ENCODE measurements at places on chromosomes 1 and 21.

DNA sequence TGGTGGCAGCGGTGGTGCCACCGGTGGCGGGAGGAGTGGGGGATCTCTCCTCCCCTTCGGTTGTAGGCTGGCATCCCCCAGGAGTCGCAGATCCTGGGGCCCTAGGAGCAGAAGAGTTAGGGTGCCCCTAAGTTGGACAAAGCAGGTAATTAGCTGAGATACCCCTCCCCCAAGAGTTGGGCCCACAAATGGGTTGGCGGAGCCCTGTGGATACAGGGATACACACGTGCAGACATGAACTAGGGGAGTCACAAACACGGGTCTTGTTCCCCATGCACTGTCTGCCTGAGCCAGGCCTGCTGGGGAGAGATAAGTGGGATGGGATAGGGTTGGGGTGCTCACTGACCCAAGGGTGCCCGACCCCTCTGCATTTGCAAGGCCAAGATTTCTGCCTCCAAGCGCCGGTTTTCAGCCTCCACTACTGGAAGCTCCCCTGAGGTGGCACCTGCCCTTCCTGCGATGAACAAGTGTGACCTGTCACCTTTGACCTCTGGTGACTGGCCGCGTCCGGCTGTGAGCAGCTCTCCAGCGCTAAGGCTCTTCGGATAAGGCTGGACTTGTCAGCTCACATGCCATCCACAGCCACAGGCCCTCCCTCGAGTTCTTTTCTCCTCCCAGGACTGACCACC, 1.8 kb downstream of the CCDC17 start:
- no peak for DNase-seq

- DNase-seq, result no peak
Measured at GRCh38 chr1:168391851-168392681, 111.4 kb downstream of the TBX19 start.

DNA sequence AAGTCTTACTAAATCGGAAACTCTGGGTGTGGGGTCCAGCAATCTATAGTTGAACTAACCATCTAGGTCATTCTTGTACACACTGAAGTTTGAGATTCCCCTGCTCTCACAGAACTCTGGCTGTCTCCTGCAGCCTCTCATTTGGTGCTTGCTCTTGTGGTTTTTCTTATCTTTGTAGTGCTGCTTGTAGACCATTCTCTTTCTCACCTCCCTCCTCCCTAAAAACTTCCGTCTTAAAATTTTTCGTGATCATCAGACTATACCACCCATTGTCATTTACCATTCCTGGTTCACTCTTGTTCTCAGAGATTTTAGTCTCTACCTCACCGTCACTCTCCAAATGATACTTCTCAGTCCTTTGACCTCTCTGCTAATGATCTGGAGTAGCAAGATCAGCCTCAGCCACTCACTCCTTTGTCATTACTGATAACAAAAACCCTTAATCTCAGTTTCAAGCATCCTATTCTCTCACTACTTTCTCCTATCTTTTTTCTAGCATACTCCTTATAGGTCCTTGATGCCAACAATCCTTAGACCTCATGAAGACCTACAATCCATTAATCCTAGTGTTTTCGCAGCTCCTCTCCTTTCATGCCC, 13.0 kb upstream of the EPHX4 start:
- DNase-seq, result no peak

DNA sequence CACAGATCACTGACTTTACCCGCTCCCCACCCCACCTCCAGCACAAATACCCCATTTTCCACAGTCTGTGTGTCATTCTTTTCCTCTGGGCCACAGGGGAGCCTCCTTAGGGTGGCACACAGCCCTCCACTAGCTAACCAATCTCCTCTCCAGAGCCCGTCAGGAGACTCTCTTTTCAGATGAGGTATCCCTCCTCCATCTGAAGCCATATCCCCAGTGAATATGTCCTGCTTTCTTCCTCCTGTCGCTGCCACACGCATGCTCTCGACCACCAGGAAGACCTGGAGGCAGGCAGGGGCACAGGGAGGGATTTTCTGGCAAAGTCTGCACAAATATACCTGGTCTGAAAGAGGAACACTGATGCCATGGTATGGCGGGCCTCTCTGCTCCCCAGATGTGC, 635 bp downstream of the ZNF648 start:
- DNase-seq, result no peak

- no peak for DNase-seq
Measured at GRCh38 chr21:41671212-41671762, 95.6 kb downstream of the RIPK4 start.

GRCh38 chr1:230029244-230029941, 37.6 kb upstream of the GALNT2 start:
- DNase-seq, result no peak

All from fibroblast of gingiva (primary cell).